NCI-H2081 (cell line): ENCODE measurements at places on chromosomes 5 and 9.

DNA sequence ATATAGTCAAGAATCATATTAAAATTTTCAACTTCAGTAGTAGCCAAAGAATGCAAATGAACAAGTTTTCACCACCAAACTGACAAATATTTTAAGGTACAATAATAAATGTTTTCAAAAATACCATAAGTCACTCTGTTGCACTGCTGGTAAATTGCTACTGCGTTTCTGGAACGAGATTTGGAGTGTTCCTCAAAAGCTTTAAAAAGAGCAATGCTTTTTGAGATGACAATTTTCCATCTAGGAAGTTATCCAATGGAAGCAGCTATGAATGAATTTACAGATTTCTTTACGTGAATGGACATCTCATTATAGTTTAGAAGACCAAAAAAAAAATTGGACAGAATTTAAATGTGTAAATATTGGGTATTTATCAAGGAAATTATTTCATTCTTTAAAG is 173.2 kb upstream of the OR13F1 start:
- no peak for DNase-seq

DNA sequence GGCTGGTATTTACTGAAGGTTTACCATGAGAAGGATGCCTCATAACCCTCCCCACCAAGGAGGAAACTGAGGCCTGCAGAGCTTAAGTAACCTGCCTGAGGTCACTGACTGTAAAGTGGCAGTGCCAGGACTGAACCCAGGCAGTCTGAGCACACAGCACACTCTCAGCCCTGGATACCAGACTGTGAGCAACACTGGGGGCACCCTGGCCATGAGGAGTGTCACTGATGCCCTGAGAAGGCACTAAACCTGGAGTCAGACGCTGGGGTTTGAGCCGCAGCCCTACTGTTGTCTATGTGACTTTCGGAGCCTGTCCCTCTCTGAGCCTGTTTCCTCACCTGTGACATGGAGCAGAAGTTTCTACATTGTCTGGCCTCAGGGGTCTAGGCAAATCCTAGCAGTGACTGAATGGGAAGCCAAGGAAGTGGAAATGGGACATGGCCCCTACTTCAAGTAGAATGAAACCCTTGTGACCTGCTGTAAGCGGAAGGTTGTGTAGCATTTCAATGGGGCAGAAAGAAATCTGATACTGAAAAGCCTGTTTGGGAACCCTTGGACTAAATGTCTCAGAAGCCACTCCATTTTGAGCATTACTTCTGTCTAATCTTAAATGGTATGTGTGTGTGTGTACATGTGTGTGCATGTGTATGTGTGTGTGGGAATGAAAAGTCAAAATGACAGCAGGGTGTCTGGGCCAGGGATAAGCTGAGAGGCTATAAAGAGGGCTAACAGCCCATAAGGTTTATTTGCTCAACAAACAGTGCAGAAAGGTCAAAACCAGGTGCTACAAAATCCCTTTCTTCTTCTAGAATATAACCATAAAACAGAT is 36.0 kb downstream of the B4GALT1 start:
- no peak for DNase-seq

- DNase-seq: no peak
Measured at GRCh38 chr5:61275841-61276240, 56.2 kb upstream of the ZSWIM6 start.

- DNase-seq: no peak
Measured at GRCh38 chr9:70260606-70261005, 1.8 kb downstream of the SMC5 start.

DNA sequence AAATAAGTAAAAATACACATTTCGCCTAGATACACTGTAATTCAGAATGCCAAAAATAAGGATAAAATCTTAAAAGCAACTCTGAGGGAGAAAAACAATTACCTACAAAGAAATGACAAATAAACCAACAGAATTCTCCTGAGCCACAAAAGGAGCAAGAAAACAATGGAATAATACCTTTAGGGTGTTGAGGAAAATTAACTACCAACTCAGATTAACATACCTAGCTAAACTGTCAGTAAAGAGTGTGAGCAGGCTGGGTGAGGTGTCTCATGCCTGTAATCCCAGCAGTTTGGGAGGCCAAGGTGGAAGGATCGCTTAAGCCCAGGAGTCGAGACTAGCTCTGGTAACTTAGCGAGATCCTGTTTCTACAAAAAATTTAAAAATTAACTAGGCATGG is 81.5 kb downstream of the C9orf50 start:
- no peak for DNase-seq

DNA sequence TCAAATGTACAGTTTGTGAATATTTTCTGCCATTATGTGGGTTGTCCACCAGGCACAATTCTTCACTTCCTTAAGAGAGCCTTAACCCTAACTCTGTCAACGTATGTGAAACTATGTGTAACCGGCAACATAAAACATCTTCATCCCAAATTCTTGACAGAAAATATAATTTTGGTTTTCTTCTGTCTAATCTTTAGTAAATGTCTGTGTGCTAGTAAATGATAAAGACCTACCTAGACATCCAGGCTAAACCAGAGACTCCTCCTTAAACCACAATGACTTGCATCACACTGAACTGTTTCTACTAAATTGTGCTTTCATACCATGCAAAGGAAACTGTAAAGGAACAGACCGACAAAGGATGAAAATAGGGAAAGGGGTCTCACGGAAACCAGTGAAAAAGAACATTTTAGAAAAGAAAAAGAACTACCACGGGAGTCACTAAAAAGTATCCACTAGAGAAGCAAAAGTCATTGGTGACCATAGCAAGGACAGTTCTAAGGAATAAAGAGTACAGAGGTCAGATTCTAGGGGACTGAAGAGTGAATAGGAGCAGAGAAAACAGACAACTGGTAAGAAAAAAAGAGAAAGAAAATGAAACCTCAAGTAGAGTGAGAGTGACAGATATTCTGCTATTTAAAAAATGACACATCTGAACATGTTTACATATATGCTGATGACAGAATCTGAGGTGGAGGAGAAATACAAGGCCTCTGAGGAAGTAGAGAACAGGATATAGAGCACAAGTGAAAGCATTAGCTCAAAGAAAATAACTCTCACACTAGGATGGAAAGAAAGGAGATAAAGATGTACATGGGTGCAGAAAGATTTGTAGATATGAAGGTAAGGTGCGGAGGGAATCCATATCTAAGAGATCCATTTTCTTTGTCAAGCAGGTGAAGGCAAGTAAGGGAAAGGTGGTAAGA is 49.4 kb downstream of the FNIP1 start:
- no peak for DNase-seq

DNA sequence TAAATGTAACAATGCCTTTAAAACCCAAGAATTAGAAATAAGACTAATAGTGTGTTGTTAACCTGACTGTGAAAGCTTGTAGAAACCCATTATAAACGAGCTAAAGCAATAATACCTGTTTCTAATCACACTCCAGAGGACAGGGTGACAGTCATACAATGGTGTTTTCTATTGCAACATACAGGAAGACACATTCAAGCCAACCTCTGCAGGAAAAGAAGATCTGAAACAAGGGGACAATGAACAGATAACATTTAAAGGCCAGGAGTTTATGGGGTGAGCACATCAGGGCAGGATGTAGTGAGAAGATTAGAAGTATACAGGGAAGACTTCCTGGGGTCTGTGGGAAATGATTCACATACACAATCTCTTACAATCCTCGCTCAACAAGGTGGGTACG is 13.8 kb downstream of the BARHL1 start:
- DNase-seq: no peak

GRCh38 chr5:39201160-39201780 is 18.1 kb downstream of the FYB1 start:
- no peak for DNase-seq

GRCh38 chr5:38830521-38831051 is 15.2 kb upstream of the OSMR start:
- DNase-seq: no peak

DNA sequence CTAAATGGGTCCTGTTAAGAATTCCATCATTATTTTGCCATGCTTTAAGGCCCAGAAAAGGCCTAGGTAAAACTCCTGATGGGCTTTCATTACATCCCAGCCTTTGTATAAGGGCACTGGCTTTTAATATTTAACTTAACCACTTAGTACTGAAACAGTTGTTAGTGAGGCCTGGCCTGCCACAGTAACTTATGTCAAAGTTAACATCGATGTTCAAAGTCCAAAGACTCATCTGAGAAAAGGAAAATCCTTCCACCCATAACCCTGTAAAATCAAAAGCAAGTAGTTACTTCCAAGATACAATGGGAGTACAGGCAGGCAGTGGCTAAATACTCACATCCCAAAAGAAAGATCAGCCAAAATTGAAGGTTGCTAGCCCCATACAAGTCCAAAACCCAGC is 15.0 kb upstream of the UGT3A1 start:
- no peak for DNase-seq

GRCh38 chr5:143454936-143455516 is 51.5 kb upstream of the NR3C1 start:
- DNase-seq: no peak

GRCh38 chr5:41815261-41815660 is 55.0 kb downstream of the OXCT1 start:
- no peak for DNase-seq

- DNase-seq: no peak
Measured at GRCh38 chr9:93601666-93602065, 25.3 kb downstream of the PHF2 start.

GRCh38 chr5:17185773-17186172 is 31.7 kb upstream of the BASP1 start:
- DNase-seq: no peak

- DNase-seq: peak; percentile 23
Measured at GRCh38 chr5:42666869-42667268, 89.7 kb upstream of the CCDC152 start.

GRCh38 chr5:141742866-141743851 is 61.1 kb upstream of the ARAP3 start:
- peak; percentile 48 for DNase-seq

DNA sequence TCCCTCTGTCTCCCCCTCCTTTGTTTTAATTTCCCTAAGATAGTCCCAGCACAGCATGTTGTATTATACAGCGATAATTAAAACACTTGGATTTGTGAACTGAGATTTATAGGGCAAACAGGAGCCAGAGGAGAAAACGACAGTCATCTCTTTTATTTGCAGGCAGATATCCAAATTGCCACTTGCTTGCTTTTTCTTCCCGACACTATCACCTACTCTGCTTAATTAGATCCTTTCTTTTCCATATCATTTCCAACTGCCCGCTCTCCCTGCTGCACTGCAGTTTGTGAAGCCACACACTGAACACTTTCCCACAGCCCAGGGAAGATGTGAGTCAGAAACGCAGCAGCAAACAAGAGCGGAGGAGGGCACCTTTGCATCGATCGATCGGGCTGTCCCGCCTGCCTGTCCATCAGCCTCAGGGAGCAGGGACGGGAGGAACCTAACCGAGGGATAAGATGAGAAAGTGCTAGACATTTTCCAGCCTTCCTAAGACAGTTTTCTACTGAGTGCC is 35.8 kb upstream of the SPRY4 start:
- no peak for DNase-seq

- no peak for DNase-seq
Measured at GRCh38 chr5:75847561-75848021, 130.4 kb upstream of the POC5 start.

DNA sequence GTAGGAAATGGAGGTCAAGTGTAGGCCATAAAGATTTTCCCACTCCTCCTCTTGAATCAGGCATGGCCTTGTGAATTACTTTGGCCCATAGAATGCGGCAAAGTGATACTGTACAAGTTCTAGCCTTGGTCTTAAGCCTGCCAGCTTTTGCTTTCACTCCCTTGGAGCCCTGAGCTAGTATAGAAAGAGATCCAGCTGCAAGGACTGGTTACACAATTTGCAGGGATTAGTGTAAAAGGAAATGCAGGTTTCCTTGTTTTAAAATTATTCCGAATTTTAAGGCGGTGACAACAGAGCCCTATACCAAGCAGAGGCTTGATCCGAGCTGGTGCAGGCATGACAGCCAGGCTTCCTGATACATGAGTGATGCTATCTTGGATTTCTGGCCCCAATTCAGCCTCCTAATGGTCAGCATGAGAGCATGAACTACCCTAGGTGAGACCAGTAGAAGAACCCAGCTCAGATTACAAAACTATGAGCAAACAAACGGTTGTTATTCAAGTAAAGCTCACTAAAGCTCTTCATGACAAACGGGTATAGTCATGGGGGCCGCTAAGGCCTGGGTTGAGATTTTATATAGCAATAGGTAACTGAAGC is 257.9 kb downstream of the DOCK8 start:
- DNase-seq: no peak

DNA sequence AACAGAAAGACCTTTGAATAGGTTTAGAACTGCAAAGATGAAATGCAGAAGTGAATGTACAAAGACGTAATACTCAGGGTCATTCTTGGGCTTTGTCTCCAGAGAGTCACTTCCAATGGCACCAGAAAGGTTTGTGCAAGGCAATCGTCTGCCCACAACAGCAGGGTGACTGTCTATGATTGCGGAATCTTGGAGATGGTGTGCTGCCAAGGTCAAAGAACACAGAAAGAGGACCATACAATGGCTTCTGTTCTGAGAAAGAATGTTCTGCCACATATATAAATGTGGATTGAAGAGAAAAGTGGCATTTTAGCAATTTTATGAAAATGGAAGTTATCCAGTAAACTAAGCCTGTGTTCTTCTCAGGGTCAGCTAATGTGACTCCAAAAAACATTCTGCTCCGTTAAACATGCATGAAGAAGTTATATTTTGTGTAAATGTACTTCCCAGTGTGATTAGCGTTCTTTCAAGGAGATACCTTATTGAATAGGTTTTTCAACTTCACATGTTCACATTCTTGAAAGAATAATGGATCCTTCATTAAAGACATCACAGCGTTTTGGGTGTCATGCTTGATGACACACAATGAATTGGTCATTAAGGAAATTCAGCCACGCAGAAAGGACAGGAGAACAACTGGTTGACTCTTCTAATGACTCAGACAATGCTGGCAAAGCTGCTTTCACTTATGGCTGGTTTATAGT is 73.4 kb upstream of the CDH6 start:
- DNase-seq: peak; percentile 25

DNA sequence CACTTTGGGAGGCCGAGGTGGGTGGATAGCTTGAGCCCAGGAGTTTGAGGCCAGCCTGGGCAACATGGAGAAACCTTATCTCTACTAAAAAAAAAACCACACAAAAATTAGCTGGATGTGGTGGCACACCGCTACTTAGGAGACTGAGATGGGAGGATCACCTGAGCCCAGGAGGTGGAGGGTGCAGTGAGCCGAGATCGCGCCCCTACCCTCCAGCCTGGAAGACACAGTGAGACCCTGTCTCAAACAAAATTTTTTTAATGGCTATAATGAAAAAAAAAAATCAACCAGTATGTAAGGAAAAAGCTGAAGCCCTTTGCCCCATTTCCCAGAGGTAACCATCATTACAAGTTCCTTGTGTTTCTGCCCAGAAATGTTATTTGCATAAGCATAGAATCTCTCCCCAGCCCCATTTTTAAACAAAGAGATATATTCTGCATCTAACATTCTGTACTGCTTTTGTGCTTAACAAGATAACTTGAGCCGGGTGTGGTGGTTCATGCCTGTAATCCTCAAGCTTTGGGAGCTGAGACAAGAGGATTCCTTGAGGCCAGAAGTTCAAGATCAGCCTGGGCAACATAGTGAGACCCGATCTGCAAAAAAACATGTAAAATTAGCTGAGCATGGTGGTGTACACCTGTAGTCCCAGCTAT is 35.1 kb upstream of the KCNIP1 start:
- DNase-seq: no peak

GRCh38 chr9:126556560-126557250 is 57.0 kb upstream of the LMX1B start:
- no peak for DNase-seq
